ENCODE measurements at places on chromosomes 5 and 9. TPM values are rescaled to one million over a fixed set of nuclear protein-coding genes. Genes with fewer than 3 reads are reported as not detected.

FSTL4 gene
- polyA plus RNA-seq, result not detected

DNA sequence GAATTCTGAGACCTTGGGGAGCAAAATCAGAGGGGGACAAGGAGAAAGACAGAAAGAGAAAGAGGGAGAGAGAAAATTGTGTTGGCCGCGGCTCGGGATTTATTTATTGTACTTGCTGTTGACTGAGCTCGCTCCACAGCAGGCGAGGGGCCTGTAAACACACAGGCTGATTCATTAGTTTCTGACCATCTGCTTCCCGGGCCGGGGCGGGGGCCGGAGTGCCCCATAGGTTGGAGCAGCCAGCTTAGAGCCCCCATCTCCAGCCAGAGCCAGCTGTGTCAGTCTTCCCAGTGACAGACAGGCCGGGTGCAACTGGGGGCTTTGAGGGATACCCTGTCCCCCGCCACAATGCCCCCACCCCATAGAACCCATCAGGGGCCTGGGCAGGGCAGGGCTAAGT is 30.9 kb downstream of the NTNG2 start:
- H3K27ac ChIP-seq, result no peak overlapping the region
- H3K36me3 ChIP-seq, result no peaks in the 10 kb centered on the region
- no peaks in the 10 kb centered on the region for H3K27me3 ChIP-seq
- no peak for DNase-seq

- no peaks in the 10 kb centered on the region for H3K36me3 ChIP-seq
- no peak overlapping the region for H3K27ac ChIP-seq
- DNase-seq, result no peak
- 0 out of 2 replicates have a peak, but pooled peaks cover 4% of the 10 kb centered on the region for H3K4me1 ChIP-seq
These were observed 142.1 kb upstream of the NMUR2 start for GRCh38 chr5:152547202-152547601.

DNA sequence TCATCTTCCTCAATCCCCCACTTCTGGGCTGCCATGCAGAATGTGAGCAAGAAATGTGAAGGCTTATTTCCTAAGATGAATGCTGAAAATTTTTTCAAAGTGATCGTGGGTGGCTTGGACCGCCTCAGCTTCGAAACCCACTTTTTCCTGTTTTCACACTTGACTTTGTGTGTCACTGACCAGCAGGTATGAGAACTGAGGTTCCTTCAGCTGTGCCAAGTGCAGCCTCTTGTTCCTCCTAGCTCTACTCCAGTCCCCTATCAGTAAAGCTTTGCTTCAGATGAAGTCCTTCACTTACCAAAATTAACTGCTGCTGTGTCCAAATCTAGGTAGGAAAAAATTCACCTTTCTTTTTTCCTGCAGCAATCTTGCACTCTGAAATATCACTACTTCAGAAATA is 382.6 kb downstream of the DTWD2 start:
- H3K36me3 ChIP-seq, result no peaks in the 10 kb centered on the region
- DNase-seq, result no peak
- H3K27me3 ChIP-seq, result no peaks in the 10 kb centered on the region
- no peaks in the 10 kb centered on the region for H3K4me1 ChIP-seq

GRCh38 chr9:86181379-86182315 is 77.8 kb downstream of the C9orf153 start:
- H3K36me3 ChIP-seq, result no peaks in the 10 kb centered on the region
- H3K4me3 ChIP-seq, result no peak overlapping the region
- H3K4me1 ChIP-seq, result no peaks in the 10 kb centered on the region
- no peak overlapping the region for H3K27ac ChIP-seq
- no peaks in the 10 kb centered on the region for H3K27me3 ChIP-seq
